ENCODE measurements at places on chromosomes 5 and 9. TPM values are rescaled to one million over a fixed set of nuclear protein-coding genes. Genes with fewer than 3 reads are reported as not detected.

The UQCRQ gene
- total RNA-seq: 449 TPM

The OBP2B gene
- not detected for total RNA-seq

The ADAMTS6 gene
- 0.23 TPM for total RNA-seq

The PGM5 gene
- total RNA-seq: 4.2 TPM

The NEURL1B gene
- total RNA-seq: 6.0 TPM

The ST6GALNAC4 gene
- 12.1 TPM for total RNA-seq

The IFNA10 gene
- not detected for total RNA-seq

The BBLN gene
- total RNA-seq: 36.5 TPM

The SPATA9 gene
- total RNA-seq: 0.34 TPM

The SLCO6A1 gene
- total RNA-seq: not detected

The DMRT3 gene
- total RNA-seq: not detected

The DND1 gene
- 1.8 TPM for total RNA-seq

The FAXDC2 gene
- total RNA-seq: 0.95 TPM

The MRPL36 gene
- 68.4 TPM for total RNA-seq

The MEF2C gene
- 1.5 TPM for total RNA-seq

The PDE8B gene
- total RNA-seq: 1.9 TPM

The GABRA1 gene
- not detected for total RNA-seq

The FGF18 gene
- total RNA-seq: 1.3 TPM

The ZFP37 gene
- not detected for total RNA-seq

The SPEF2 gene
- 4.0 TPM for total RNA-seq

The GDA gene
- total RNA-seq: 3.1 TPM

The SLCO4C1 gene
- total RNA-seq: 1.3 TPM

The MTX3 gene
- 8.4 TPM for total RNA-seq

The CTNND2 gene
- total RNA-seq: 1.2 TPM

The NLN gene
- 34.8 TPM for total RNA-seq

The EIF4E1B gene
- total RNA-seq: not detected

The SNX24 gene
- 38.4 TPM for total RNA-seq

The CA9 gene
- total RNA-seq: not detected

The ARID3C gene
- not detected for total RNA-seq

The ARHGAP26 gene
- total RNA-seq: 74.6 TPM

The LRRTM2 gene
- not detected for total RNA-seq

The FCN2 gene
- total RNA-seq: not detected

The RMI1 gene
- total RNA-seq: 10.8 TPM

The TAF11L10 gene
- total RNA-seq: not detected

The NUTM2G gene
- not detected for total RNA-seq

The PLPP7 gene
- 0.11 TPM for total RNA-seq

The BASP1 gene
- total RNA-seq: 78.1 TPM

The VLDLR gene
- 35.7 TPM for total RNA-seq

Measured in Caco-2 (cell line).